ENCODE measurements at places on chromosomes 5 and 9. TPM values are rescaled to one million over a fixed set of nuclear protein-coding genes. Genes with fewer than 3 reads are reported as not detected.

Gene PLEKHG4B
- polyA plus RNA-seq, result not detected

GRCh38 chr9:97860451-97861147 lies 7.6 kb downstream of the FOXE1 start:
- no peak overlapping the region for H3K27ac ChIP-seq
- DNase-seq, result no peak
- H3K4me1 ChIP-seq, result no peaks in the 10 kb centered on the region
- H3K27me3 ChIP-seq, result peaks cover 76% of the 10 kb centered on the region
- no peaks in the 10 kb centered on the region for H3K36me3 ChIP-seq

DNA sequence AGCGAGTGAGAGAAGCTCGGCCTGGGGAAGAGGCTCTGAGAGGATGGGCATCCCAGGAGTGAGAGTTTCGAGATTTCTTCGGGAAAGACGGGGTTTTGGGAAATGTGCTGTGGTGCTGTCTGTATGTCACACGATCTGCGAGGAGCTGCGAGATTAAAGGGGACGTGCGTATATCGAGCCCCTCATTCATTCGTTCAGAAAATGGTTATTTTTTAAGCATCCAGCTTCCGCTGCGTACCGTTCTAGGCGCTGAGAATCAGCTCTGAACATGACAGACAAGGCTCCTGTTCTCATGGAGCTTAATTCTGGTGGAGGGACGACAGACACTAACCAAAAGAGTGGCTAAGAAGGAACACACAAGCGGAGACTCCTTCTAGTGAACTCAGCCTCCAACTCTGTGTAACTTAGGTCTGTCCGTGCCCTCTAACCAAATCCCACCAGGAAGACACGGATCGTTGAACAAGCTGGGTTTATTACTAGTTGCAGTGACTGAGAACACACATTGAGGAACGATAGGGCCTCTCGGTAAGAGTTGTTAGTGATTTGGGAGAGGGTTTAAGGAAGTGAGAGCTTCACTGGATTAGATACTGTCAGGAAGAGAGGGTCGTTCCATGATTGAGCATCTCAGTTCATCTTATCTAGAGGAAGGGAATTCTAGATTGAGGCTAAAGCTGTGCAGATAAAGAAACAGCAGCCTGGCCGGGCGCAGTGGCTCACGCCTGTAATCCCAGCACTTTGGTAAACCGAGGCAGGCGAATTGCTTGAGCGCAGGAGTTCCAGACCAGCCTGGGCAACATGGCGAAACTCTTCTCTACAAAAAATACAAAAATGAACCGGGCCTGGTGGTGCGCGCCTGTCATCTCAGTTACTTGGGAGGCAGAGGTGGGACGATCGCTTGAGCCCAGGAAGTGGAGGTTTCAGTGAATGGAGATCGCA lies 1.0 kb upstream of the FBXW11 start:
- H3K36me3 ChIP-seq, result no peaks in the 10 kb centered on the region
- peak; percentile 33 for DNase-seq
- H3K4me1 ChIP-seq, result peaks cover 41% of the 10 kb centered on the region

- H3K4me3 ChIP-seq, result no peak overlapping the region
- H3K4me1 ChIP-seq, result peaks cover 66% of the 10 kb centered on the region
- H3K36me3 ChIP-seq, result peaks cover 4% of the 10 kb centered on the region
- DNase-seq, result peak; percentile 8
- H3K27me3 ChIP-seq, result no peaks in the 10 kb centered on the region
Observed at GRCh38 chr5:88827997-88828396, 55.0 kb downstream of the MEF2C start.

DNA sequence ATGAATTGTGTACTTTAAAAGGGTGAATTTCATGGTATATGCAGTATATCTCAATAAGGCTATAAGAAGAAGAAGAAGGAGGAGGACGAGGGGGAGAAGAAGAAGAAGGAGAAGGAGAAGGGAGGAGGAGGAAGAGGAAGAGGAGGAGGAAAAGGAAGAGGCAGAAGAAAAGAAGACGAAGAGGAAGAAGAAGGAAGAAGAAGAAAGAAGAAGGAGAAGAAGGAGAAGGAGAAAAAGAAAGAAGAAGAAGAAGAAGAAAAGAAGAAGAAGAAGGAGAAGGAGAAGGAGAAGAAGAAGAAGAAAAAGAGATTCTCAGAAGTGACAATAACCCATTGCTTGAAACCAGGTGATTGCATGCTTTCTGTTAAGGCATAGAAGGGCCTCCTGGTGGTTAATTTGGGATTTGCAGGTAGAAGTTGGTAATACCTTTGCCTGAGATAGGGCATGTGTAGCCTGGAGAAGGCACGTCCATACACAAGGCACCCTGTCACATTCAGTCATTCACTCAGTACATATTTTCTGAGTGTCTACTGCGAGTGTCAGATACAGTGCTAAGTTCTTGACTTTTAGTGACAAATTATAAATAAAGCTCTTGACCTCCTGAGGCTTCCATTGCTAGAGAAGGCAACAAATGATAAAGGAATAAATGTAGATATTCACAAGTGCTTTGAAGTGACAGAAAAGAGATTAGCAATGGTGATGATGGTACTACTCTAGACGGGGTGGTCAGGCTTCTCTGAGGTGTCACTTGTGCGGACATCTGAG lies 231.3 kb downstream of the NPR3 start:
- no peaks in the 10 kb centered on the region for H3K36me3 ChIP-seq
- H3K27me3 ChIP-seq, result no peaks in the 10 kb centered on the region
- no peak overlapping the region for H3K27ac ChIP-seq
- no peaks in the 10 kb centered on the region for H3K4me1 ChIP-seq
- no peak overlapping the region for H3K4me3 ChIP-seq
- DNase-seq, result no peak

Data from CD14-positive monocyte (primary cell).